Fibroblast of the aortic adventitia (primary cell): ENCODE measurements at places on chromosomes 1 and 21. TPM values are rescaled to one million over a fixed set of nuclear protein-coding genes. Genes with fewer than 3 reads are reported as not detected.

GRCh38 chr1:45863218-45863617 lies 59.8 kb downstream of the MAST2 start:
- DNase-seq, result no peak

GRCh38 chr1:117586747-117587498 lies 18.9 kb upstream of the TENT5C start:
- DNase-seq, result no peak

GRCh38 chr1:150922519-150922975 lies 3.6 kb upstream of the SETDB1 start:
- DNase-seq, result peak; percentile 87

GRCh38 chr1:33560680-33561079 lies 88.2 kb downstream of the ZSCAN20 start:
- peak; percentile 8 for DNase-seq

Gene OR2T35
- not detected in 2 replicates for total RNA-seq

GRCh38 chr1:2352341-2352896 lies 38.9 kb downstream of the MORN1 start:
- DNase-seq, result no peak

GRCh38 chr1:224783006-224783651 lies 146.3 kb upstream of the DNAH14 start:
- no peak for DNase-seq

DNA sequence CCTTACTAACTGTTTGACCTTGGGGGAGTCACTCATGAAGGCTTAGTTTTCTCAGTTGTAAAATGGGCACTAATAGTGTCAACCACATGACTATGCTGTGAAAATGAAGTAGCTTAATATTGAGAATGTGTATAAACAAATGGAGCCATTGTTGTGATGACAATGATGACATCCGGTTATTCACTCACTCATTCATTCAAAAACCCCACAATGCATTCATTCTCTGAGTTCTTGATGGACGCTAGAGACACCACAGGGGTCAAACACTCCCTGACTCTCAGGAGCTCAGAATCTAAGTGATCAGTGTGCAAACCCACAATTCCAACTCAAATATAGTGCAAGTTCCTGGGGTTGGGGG lies 138.9 kb downstream of the FOXD2 start:
- no peak for DNase-seq

GRCh38 chr1:38273196-38273804 lies 226.7 kb upstream of the POU3F1 start:
- no peak for DNase-seq

Gene SPOCD1
- total RNA-seq, result 3.4 and 37.2 TPM in 2 replicates

- DNase-seq, result peak; percentile 67
These were observed 16.8 kb downstream of the GNG4 start for GRCh38 chr1:235632506-235633401.

DNA sequence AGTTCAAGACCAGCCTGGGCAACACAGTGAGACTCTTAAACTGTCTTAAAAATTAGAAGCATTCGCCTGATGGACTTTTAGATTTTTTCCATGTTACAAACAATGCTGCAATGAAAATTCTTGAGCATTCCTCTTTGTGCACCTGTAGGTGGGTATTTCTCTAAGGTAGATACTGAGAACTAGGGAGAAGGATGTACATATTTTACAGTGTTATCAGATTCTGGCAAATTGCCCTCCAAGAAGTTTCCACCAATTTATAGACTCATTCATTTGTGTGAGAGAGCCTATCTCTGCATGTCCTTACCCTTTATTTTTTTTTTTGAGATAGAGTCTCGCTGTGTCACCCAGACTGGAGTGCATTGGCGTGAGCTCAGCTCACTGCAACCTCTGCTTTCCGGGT lies 12.3 kb upstream of the LEFTY2 start:
- no peak for DNase-seq

Gene OR2T33
- total RNA-seq, result not detected in 2 replicates

- no peak for DNase-seq
These were observed 16.9 kb downstream of the GPR157 start for GRCh38 chr1:9111957-9112356.
